ENCODE measurements at places on chromosomes 4 and X. TPM values are rescaled to one million over a fixed set of nuclear protein-coding genes. Genes with fewer than 3 reads are reported as not detected.

DNA sequence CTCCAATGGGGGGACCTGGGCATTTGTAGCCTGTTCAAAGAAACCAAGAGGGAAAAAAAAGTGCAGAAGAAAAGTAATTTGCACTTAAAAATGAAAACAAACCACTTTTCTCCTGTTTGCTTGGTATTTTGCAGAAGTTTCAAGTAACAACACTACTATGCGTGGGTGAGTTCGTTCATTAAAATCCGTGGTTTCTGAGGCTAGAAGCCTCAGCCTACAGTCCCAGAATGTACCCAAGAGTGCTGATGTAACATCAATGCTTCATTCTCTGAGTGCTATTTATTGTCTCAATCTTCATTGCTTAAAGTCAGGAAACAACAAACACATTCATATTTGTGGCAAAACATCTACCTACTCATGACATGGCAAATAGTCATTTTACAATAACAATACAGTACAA, 29.2 kb downstream of the LGI2 start:
- no peaks in the 10 kb centered on the region for H3K27me3 ChIP-seq
- peak overlapping the region; percentile 64 for H3K27ac ChIP-seq
- H3K36me3 ChIP-seq = no peaks in the 10 kb centered on the region
- H3K4me3 ChIP-seq = no peak overlapping the region
- H3K4me1 ChIP-seq = peaks cover 2% of the 10 kb centered on the region
- no peak for DNase-seq

GRCh38 chrX:102745857-102746584, 25.5 kb downstream of the GPRASP3 start:
- no peaks in the 10 kb centered on the region for H3K27me3 ChIP-seq
- no peaks in the 10 kb centered on the region for H3K36me3 ChIP-seq
- DNase-seq = peak; percentile 52
- peak overlapping the region; percentile 40 for H3K27ac ChIP-seq
- H3K4me1 ChIP-seq = no peaks in the 10 kb centered on the region

- H3K27ac ChIP-seq = no peak overlapping the region
- DNase-seq = no peak
- H3K36me3 ChIP-seq = no peaks in the 10 kb centered on the region
- no peak overlapping the region for H3K4me3 ChIP-seq
- no peaks in the 10 kb centered on the region for H3K4me1 ChIP-seq
These were observed 487.2 kb upstream of the LCORL start for GRCh38 chr4:18508786-18509185.

- no peak overlapping the region for H3K4me3 ChIP-seq
- no peaks in the 10 kb centered on the region for H3K36me3 ChIP-seq
- no peak overlapping the region for H3K27ac ChIP-seq
These were observed 205.6 kb upstream of the S100G start for GRCh38 chrX:16444353-16444752.

DNA sequence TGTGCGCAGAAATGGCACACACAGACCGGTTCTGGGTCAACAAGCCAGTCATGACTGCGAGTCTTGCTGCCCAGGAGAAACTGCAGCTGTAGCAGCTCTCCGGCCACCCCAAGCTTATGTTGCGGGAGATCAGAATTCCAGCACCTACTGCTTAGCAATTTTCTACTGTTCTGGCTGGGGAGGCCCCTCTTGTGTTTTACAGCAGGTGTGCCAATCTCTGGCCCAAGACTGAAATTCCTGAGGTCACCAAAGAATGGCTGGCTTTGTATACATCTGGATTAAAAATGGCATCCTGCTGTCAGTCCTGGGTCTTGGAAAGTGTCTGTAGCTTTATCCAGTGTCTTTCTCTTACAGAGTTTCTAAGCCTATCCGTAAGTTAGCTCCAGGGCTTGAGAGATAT, 68.9 kb upstream of the TRAM1L1 start:
- H3K27ac ChIP-seq = no peak overlapping the region
- no peaks in the 10 kb centered on the region for H3K4me1 ChIP-seq
- H3K36me3 ChIP-seq = no peaks in the 10 kb centered on the region
- no peak overlapping the region for H3K4me3 ChIP-seq
- H3K27me3 ChIP-seq = no peaks in the 10 kb centered on the region
- DNase-seq = no peak

DNA sequence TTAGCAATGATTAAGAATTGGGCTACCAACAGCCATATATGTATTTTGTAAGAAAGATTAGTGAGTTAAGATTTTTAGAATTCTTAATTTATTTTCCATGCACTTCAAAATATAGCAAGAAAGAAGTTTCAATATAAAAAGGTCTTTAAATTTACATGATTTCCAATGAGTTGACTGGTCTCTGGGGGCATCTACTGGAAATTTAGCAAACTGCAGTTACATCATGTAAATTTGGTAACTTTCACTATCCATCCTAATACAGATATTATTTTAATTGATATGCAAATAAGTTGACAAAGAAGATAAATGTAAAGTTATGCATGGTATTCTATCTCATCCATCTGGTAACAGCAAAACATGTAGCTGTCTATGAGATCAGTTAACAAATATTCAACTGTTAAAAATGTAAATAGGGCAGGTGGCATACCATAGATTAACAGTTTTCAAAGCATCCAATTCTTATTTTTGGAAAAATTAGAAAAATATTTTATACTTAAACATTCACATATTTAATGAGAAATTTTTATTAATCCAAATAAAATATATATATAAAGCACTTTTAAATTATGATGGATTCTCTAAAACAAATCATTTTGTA, 29.1 kb downstream of the TTC29 start:
- no peaks in the 10 kb centered on the region for H3K4me1 ChIP-seq
- DNase-seq = no peak
- H3K27me3 ChIP-seq = no peaks in the 10 kb centered on the region
- no peak overlapping the region for H3K4me3 ChIP-seq
- H3K36me3 ChIP-seq = no peaks in the 10 kb centered on the region
- H3K27ac ChIP-seq = no peak overlapping the region

- H3K27ac ChIP-seq = no peak overlapping the region
- H3K4me1 ChIP-seq = no peaks in the 10 kb centered on the region
- H3K4me3 ChIP-seq = no peak overlapping the region
- DNase-seq = peak; percentile 16
- H3K27me3 ChIP-seq = peaks cover 46% of the 10 kb centered on the region
- H3K36me3 ChIP-seq = no peaks in the 10 kb centered on the region
These were observed 1.0 kb upstream of the EDA start for GRCh38 chrX:69614886-69615285.

EVC gene
- 0.97 TPM for polyA plus RNA-seq

GRCh38 chr4:143083756-143084472, 100.8 kb upstream of the USP38 start:
- H3K4me1 ChIP-seq = peaks cover 6% of the 10 kb centered on the region
- DNase-seq = no peak
- H3K4me3 ChIP-seq = no peak overlapping the region
- no peaks in the 10 kb centered on the region for H3K27me3 ChIP-seq
- no peak overlapping the region for H3K27ac ChIP-seq

CXCL9 gene
- polyA plus RNA-seq = 0.48 TPM

DNA sequence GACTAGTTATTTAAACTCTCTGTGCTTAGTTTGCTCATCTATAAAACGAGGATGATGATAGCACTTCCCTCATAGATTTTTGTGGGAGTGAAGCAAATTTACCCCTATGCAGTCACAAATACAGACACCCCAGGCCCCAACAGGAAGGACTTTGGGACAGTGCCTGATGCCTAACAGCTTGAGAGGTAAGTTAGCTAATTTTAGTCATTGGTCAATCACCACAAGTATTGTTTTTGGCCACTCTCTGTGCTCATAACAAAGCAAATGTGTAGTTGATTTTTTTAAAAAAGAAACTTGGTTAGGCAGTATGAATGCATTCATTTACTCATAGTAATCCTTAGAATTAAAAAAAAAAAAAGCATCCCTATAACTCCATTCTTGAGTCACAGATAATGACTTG, 1590.7 kb upstream of the TENM3 start:
- DNase-seq = no peak
- H3K36me3 ChIP-seq = no peaks in the 10 kb centered on the region
- H3K4me1 ChIP-seq = no peaks in the 10 kb centered on the region
- H3K27ac ChIP-seq = no peak overlapping the region

DNA sequence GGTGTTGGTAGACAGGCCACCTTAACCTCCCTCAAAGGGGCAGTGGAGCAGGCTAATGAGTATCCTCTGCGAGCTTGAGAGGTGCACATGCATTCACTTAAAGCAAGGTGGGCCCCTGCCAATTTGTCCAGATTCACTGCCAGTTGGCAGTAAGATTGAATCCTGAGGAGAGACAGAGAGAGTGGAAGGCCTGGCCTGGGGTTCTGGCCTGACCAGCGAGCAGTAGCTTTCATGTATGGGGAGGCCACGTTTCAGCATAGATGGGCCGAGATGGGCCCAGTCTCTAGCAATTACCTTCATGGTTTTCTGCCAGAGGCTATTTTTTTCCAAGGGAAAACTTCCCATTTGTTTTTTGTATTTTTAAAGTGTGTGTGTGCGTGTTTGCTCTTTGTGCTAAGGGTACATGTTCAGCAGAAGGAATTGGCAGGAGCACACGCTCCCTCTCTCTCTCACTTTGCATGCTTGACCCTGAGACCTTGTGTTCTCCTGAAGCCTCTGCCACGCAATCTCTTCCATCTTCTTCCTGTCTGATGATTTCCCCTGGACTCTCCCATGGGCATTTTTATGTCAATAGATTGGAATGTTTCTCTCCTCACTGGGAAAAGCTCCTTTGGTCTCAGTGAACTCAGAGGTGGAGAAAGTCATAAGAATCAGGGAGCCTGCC, 215.8 kb upstream of the SFRP2 start:
- DNase-seq = no peak
- H3K36me3 ChIP-seq = no peaks in the 10 kb centered on the region
- H3K4me3 ChIP-seq = no peak overlapping the region
- H3K27me3 ChIP-seq = no peaks in the 10 kb centered on the region
- H3K4me1 ChIP-seq = no peaks in the 10 kb centered on the region
- no peak overlapping the region for H3K27ac ChIP-seq

GRCh38 chr4:13928214-13928613, 300.7 kb upstream of the BOD1L1 start:
- DNase-seq = no peak
- H3K4me1 ChIP-seq = no peaks in the 10 kb centered on the region
- H3K4me3 ChIP-seq = no peak overlapping the region
- H3K27ac ChIP-seq = no peak overlapping the region
- no peaks in the 10 kb centered on the region for H3K36me3 ChIP-seq

DNA sequence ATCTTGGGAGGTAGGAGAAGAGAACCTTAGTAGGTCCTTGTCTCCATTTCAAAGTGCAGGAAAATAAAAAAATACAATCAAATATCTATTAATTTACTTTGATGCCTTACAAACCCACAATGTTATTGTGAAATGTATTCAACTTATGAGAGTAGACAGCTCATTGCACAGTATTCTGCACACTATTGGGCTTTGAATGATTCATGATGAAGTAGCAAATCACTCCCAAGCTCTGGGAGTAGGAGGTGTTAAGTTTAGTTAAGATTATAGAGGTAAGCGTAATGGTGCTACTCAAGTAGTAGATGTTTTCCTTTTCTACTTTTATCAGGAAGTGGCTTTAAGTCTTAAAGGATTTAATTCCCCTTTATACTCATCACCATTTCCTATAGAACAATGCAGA, 32.8 kb upstream of the TMPRSS11A start:
- no peak overlapping the region for H3K4me3 ChIP-seq
- no peaks in the 10 kb centered on the region for H3K27me3 ChIP-seq
- no peak for DNase-seq
- no peak overlapping the region for H3K27ac ChIP-seq
- no peaks in the 10 kb centered on the region for H3K36me3 ChIP-seq

GUCY1B1 gene
- polyA plus RNA-seq = 23.8 TPM

PAGE4 gene
- not detected for polyA plus RNA-seq

CACNA1F gene
- 0.03 TPM for polyA plus RNA-seq

DNA sequence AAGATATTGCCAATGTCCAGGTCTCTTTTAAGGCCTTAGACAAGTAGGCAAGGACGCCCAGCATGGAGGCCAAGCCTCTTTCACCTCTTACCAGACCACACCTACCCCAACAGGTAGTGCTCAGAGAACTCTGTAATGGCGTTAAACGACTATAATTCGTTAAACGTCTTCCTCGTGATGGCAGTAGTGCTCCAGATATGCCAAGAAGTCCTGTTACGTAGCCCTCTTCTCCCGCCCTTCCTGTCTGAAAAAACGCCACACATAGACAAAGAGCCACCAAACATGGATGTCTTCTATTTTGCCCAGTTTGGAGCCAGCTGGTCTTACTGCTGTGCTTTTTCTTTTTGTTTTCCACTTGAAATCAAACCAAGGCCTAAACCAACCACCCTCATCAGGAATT, 190.7 kb downstream of the OR13H1 start:
- peak overlapping the region; percentile 12 for H3K4me3 ChIP-seq
- DNase-seq = peak; percentile 4
- no peaks in the 10 kb centered on the region for H3K36me3 ChIP-seq

TEX13B gene
- polyA plus RNA-seq = not detected

DNA sequence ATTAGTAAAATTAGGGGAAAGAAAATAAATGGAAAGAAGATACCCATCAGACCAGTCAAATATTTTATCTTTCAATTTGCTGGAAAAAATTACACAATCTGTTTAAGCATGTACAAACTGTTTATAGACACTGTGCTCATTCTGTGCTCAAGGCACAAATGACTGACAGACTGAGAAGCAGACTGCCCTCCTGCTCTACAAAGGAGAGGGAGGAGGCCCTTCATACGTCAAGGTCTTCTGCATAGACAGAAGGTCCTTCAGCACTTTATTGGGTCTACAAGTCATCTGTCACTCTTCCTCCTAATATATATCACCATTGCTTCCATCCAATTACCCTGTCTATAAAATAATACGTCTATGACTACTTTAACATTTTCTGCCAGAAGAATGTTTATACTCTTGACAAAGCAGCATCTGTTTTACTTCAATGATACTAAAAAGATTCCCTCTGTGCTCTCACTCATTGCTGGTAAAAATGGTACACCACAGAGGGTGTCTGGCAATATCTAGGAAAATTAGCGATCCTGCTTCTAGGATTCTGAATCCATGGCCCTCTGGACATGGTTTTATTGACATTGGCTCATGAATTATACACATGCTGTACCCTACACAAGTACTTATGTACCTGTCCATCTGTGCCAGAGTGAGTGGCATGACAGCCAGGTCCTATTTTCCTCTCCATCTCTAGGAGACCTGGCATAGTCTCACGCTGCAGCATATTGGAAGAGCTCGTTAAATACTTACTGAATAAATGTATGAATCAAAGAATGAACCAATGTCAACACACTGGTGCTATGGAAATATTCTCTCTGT, 11.3 kb downstream of the SLC10A6 start:
- H3K27me3 ChIP-seq = no peaks in the 10 kb centered on the region
- no peaks in the 10 kb centered on the region for H3K4me1 ChIP-seq
- H3K36me3 ChIP-seq = no peaks in the 10 kb centered on the region

DNA sequence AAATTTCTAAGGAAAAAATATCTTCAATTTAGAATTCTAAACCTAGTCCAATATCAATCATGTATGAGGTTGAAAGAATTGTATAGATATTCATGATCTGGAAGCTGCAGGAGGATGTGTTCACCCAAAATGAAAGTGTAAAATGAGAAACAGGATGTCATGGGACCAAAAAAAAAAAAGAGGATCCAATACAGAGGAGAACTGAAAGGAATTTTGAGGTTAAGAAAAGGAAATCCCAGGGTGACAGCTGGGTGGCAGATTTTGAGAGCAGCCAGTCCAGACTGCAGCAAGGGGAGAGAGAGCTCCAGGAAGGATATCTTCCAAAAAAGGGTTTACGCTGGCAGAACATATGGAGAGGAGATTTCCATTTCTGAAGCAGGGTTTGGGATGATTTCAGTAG, 38.9 kb downstream of the TLR10 start:
- no peak overlapping the region for H3K27ac ChIP-seq
- H3K4me3 ChIP-seq = no peak overlapping the region
- no peaks in the 10 kb centered on the region for H3K27me3 ChIP-seq
